ENCODE measurements at places on chromosomes 3 and 15.

DNA sequence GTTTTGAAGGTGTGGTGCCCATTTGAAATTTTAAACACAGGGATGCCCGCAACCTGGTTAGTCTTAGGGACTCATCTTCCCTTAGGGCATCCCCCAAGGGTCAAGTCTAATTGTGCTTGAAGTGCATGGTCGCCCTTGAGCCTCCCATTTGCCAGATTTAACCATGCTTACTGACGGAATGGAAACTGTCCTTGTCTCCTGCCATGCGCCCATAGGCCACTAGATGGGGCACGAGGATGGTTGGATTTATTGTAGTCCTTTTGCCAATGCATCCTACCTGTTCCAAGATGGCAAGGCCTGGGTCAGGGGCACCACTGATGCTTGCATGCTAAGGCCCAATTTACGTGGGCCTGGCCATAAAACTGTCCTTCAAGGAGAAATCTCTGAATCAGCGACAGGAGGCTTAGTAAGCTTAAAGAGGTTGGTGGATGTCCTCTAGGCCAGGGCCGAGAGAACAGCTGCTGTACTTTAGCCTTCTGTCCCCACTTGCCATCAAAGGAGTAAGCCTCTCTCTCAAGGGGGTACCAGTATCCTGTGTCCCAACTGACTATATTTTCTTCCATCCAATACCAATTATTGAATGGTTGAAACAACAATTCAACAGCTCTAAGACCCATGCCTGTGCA lies 355.4 kb downstream of the OTOL1 start:
- peak; percentile 33 for DNase-seq

DNA sequence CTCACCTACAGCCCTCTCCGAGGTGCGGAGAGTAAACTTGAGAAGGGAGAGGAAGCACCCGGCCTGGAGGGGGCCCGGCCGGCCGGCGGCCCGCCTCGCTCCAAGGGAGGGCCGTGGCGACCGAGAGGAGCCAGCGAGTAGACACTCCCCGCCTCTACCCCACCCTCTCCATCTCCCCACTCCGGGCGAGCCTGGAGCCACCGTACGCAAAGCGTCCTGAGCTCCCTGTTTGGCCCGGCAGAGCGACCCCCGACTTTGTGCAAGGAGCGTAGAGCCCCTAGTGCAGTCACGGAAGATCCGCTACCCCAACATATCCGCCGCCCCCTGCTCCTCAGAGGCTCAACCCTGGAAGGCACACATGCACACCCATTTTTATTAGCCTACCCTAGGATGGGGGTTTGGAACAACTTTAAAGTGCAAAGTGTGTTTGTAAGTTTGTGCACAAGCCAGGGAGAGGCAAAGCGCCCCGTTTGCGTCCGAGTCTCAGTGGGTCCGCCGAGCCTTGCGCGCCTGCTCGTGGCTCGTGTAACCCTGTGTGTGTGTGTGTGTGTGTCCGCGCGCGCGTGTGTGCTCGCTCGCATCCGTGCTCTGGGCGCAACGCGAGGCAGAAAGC lies 508 bp upstream of the SMAD6 start:
- DNase-seq = peak; percentile 77

- peak; percentile 74 for DNase-seq
These were observed 1.6 kb upstream of the NTRK3 start for GRCh38 chr15:88258093-88258641.

- no peak for DNase-seq
These were observed 162.0 kb downstream of the CHSY1 start for GRCh38 chr15:101089579-101090427.

DNA sequence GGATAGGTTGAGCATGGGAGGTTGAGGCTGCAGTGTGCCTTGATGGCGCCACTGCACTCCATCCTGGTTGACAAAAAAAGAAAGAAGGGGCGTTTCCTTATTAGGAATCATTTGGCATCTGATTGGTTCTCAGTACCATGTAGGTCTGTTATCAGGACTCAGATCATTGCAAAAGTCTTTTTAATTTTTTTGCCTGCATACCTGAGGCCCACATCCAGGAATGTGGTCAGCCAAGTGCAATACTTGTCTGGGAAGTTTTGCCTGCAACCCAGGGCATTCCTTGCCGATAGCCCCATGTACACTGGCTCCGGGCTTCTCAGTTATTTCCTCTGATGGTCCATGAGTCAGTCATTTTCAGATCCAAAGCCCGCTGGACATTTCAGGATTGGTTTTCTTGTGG lies 50.1 kb upstream of the CRTC3 start:
- DNase-seq = no peak

- DNase-seq = no peak
These were observed 147.7 kb downstream of the CHSY1 start for GRCh38 chr15:101104141-101104540.

DNA sequence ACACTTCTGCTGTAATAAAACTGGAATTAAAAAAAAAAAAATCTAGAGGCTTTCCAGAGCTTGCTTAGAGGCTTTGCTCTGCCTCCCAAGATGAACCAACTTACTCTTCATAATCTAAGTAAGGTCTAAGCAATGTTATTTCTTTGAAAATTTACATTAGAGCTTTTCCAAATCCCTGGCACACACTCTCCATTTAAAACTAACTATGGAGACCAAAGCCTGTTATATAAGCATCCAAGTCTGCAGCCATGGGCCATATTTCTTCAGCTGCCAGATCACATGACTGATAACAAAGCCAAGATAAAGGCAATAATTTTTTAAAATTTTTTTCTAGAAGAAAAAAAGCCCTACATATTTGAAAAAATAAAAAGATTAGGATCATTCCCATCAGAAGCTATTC lies 55.0 kb upstream of the ARHGEF3 start:
- DNase-seq = no peak

GRCh38 chr3:142563496-142563997 lies 15.0 kb downstream of the ATR start:
- no peak for DNase-seq

GRCh38 chr15:92651877-92652575 lies 3.5 kb downstream of the FAM174B start:
- no peak for DNase-seq

DNA sequence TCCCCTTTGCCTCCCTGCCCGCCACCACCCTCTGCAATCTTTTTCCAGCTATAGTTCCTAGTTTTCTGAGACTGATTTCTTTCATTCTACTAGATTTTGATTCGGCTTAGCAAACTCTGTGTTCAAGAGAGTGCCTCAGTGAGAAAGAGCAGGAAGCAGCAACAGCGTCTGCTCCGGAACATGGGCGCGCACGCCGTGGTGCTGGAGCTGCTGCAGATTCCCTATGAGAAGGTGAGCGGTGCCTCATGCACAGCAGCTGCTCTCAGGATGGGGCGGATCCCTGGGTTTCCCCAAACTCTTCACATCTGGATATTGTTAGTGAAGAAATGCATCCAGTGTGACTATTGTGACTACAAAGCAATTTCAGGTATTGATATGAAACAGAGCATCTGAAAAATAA lies 191.8 kb downstream of the ITPR1 start:
- DNase-seq = no peak

DNA sequence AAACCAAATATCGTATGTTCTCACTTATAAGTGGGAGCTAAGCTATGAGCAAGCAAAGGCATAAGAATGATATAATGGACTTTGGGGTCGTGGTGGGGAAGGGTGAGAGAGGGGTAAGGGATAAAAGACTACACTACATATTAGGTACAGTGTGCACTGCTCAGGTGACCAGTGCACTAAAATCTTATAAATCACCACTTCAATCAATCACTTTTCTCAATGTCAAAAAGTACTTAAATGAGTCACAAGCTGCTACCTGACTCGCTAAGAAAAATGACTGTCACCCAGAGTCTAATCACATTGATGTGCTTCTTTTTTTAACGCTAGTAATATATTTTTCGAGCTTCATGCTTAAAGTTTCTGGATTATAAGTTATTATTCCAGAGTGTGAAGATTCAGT lies 95.5 kb downstream of the CBLB start:
- DNase-seq = no peak

GRCh38 chr3:115092220-115092791 lies 54.8 kb downstream of the ZBTB20 start:
- peak; percentile 73 for DNase-seq

GRCh38 chr15:61474796-61475195 lies 245.7 kb upstream of the RORA start:
- no peak for DNase-seq

DNA sequence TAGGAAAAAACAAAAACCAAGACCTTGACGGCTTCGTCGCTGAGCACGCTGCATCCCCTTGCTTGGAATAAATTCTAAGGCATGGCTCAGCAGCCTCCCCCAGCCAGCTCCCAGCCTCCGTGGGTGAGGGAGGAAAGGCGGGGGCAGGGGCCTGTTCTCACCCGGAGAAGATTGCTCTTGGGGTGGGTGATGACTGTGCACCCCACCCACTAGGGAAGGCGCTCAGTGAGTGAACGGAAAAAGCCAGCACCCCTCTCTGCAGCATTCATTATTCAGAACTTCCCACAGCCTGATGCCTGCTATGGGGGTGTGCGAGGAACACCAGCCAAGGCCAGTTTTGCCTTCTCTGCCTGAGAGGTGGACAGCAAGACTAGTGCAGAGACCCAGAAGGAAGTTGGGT lies 19.3 kb upstream of the NTRK3 start:
- DNase-seq = no peak

DNA sequence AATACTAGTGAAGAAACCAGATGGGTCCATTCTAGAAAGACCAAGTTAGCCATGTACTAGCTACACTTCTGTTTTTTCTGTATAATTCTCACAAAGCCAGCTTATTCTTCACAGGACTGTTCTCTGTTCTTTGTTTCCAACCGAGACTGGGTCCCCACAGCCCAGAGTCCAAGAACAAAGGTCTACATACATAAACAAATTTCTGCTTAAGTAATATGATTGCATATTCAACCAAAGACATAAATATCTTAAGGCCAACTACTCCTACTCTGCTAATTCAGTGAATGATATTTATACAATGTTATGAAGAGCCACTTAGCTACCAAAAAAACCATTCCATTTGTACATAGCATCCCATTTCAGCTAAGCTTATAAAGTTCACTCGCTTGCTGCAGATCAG lies 299.8 kb upstream of the CCDC54 start:
- no peak for DNase-seq

- DNase-seq = no peak
These were observed 360.1 kb downstream of the CNTN4 start for GRCh38 chr3:2458816-2459215.

GRCh38 chr15:25181293-25182097 lies 226.7 kb downstream of the SNRPN start:
- no peak for DNase-seq

- DNase-seq = peak; percentile 80
These were observed 795 bp upstream of the MYNN start for GRCh38 chr3:169772305-169772896.

GRCh38 chr15:48720646-48721045 lies 75.1 kb upstream of the FBN1 start:
- DNase-seq = no peak

- no peak for DNase-seq
These were observed 15.4 kb upstream of the GMNC start for GRCh38 chr3:190877925-190878324.

DNA sequence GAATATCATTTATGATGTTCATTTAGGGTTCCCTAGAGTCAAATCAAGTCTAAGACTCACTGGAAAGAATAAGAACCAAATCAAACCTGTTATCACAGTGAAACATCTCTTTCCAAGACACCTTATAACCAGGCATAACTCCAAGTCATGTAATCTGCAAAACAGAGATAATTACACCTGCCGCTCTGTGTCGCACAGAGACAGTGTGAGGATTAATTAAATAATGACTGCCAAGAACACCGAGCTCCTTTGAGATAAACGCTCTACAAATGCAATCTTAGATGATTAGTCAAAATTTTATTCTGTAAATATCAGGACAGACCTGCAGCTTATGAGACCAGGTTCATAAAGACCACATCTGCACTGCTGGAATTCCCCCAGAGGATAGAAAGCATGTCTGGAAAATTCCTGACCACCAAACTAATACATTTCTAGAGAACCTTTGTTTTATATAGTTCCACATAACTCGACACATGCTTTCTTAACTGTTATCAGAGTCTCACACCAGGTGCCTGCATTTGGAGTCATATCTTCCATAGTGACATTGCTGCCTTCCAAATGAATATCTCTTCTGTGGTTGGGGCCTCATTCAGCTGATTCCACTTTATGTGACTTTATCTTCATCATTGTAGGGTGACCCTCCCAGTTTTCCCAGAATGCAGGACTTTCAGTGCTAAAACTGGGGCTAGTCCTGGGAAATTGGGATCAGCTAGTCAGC lies 252.8 kb downstream of the CD47 start:
- DNase-seq = no peak

- no peak for DNase-seq
These were observed 10.6 kb downstream of the DNAJA4 start for GRCh38 chr15:78274994-78275393.

DNA sequence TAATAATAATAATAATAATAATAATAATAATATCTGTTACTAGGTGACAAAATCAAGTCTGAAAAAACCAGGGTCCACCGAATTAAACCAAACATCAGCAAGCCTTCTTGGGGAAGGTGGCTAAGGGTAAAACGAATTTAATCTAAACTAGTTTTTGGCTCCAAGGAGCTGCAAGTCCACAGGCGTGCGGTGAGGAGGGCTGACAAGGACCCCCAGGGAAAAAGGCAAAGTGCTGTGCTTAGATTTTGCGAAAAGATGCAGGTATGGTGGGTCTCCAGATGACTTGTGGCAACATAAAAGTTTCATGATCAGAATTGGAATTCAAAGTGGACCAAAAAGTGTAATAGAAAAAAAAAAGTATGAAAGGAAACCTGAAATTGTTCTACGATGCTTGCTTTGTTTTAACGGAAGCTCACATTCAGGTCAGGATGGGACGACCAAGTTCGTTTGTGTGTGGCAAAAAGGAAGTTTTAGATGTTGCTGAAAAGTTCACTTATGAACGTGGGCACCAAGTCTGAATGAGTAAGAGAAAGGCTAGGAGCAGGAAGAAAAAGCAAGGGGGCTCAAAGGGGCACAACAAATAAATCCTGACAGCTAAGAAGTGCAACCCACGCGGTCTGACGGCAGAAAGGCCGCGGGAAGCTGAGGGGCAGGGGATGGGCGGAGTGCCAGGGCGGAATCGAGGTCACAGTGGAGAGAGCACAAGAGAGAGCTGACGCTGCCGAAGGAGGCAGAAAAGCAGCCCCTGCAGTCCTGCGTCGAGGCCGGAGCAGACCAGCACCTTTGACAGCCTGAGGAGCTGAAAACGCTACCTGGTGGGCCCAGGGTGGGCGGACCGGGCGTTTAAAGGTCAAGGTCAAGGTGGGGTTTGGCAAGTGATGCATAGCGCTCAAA lies 1.1 kb downstream of the WDR82 start:
- DNase-seq = peak; percentile 58

GRCh38 chr3:132034097-132034485 lies 723 bp downstream of the CPNE4 start:
- peak; percentile 12 for DNase-seq

GRCh38 chr3:66907136-66907535 lies 91.0 kb upstream of the KBTBD8 start:
- DNase-seq = no peak

GRCh38 chr3:156581033-156581432 lies 26.1 kb upstream of the SSR3 start:
- DNase-seq = no peak

GRCh38 chr3:195097331-195098255 lies 173.4 kb downstream of the XXYLT1 start:
- no peak for DNase-seq

GRCh38 chr3:107426223-107426622 lies 49.0 kb downstream of the CCDC54 start:
- DNase-seq = no peak
